ENCODE measurements at places on chromosomes 6 and 20.

DNA sequence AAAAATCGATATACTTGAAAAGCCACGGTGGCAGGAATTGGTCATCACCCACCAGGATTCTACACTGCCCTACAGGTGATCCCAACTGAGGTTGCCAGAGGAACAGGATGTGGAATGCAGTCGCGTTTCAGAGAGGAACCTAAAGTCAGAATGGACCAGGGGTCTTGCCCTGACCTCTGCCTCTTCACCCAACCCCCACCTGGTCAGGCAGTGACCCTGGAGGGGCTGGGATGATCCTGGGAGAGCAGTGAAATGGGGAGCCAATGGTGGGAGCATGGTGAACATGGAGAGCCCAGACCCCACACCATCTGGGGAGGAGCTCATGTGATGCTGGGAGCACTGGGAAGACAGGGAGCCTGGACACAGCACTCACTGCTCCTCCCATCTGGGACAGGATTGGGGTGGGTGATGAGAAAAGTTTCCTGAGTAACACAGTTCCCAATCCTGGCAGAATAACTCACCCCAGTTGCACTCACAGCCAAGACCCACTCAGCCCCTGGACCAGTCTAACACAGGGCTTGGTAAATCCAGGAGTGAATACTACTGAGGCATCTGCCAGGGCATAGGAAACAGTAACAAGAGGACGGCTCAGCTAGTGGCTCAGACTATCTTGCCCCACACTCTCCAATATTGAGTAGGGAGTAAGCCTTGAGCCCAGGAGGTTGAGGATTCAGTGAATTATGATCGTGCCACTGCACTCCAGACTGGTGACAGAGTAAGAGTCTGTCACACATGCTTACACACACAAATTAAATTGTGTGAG lies 1.7 kb upstream of the ULBP2 start:
- DNase-seq = no peak

DNA sequence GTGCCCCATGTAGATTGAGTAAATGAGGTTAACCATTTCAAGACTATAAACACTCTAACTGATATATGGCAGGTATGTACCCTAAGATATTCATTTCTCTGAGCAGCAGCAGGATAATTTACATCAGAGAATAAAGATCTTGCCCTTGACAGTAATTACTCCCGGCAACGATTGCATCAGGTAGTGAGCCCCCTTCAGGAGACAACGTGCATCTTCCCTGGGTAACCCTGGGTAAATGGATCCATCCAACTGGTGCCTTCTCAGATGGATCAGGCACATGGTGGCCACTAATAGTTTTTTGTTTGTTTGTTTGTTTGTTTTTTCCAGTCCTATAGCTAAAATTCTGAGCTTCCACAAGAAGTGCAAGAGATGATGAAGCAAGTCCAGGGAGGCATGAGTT lies 469.4 kb upstream of the SLC35B3 start:
- no peak for DNase-seq

DNA sequence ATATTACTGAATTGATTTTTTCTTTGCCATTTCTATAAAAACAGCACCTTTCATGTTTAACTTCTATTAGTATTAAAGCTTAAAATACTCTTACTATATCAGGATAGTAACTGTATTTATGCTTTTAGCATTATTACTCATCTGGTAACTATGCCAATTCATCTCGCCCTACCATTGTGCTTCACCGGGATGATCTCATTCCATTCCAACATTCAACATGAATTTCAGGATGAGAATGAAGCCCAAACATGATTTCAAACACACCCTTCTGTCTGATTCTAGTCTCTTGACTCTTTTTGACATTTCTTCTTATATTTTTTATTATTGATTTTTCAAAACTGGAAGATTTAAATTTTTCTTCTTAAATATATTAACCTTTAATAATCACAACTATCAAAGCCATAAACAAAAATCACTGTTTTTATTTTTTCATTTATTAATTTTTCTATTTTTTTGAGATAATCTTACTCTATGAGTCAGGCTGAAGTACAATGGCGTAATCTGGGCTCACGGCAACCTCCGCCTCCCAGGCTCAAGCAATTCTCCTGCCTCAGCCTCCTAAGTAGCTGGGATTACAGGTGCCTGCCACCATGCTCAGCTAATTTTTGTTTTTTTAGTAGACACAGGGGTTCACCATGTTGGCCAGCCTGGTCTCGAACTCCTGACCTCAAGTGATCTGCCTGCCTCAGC lies 46.7 kb downstream of the GJA1 start:
- no peak for DNase-seq

- DNase-seq = no peak
These were observed 253.6 kb downstream of the ARID1B start for GRCh38 chr6:157030755-157031154.

GRCh38 chr20:45727044-45727443 lies 4.9 kb downstream of the SPINT4 start:
- DNase-seq = no peak

DNA sequence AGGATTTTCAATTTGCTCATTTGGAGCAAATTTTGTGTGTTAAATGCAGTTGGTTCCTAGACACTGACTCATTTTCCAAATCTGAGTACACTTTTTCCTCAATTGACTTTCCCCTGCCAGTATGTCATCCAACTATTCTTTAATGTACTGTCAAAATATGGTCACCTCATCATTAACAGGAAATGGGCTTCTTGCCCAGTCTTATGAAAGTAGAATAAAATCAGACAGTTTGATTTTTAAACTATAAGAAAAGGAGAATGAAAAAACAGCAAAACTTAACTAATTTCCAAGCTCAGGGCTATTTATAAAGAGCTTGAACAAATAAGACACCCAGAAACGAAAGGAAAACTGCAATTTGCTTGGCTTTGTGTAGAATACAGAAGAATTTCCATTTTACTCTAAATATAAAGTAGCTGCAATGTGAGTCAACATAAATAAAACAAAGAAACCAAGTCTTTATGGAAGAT lies 43.7 kb upstream of the RAB23 start:
- no peak for DNase-seq
